ENCODE measurements at places on chromosomes 3 and 15. TPM values are rescaled to one million over a fixed set of nuclear protein-coding genes. Genes with fewer than 3 reads are reported as not detected.

The ETV5 gene
- total RNA-seq = 6.3 TPM

- DNase-seq = no peak
Measured at GRCh38 chr3:37520907-37521341, 340.8 kb upstream of the CTDSPL start.

DNA sequence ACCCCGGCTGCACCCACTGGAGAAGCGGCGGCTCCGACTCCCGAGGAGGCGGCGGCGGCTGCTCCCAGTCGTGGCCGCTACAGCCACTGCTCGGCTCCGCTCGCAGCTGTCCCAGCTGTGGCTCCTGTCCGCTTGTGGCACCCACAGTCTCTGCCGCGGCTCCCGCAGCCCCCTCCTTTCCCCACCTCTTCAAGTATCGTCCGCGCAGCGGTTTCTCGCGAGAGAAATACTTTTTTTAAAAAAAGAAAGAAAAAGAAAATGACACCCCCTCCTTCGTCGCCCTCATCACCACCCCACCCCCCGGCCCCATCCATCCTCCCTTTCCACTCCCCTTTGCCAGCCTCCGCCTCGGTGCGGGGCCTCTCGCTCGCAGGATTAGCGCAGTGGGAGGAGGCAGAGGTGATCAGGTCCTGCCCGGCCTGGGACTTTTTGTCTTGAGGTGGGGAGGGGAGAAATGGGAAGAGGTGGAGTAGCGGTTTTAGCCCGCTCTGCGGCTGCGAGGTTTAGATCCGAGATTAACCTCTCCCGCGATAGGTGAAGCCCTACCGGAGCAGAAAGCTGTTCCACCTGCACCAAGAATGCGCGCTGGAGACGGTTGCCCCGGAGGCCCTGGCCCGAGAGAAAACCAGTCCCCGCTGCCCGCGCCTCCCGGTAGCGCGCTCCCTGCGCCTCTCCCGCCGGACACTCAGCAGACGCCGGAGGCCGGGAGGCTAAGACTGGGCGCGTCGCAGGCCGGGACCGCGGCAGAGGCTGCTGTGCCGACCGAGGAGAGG lies at the start of gene FBN1:
Gene FBN1 (minus strand): TSS at position 152 of the 773 bp plus-strand sequence. CDS start 940 bp downstream, outside the sequence.
- DNase-seq = peak; percentile 84

- DNase-seq = no peak
Measured at GRCh38 chr3:48624767-48625166, 3.2 kb upstream of the TMEM89 start.

GRCh38 chr3:19811689-19812088 lies 122.3 kb downstream of the EFHB start:
- no peak for DNase-seq

The COL6A5 gene
- total RNA-seq = not detected
